Kidney (tissue), 22 donors: ENCODE measurements at places on chromosomes 5 and 9. TPM values are rescaled to one million over a fixed set of nuclear protein-coding genes. Genes with fewer than 3 reads are reported as not detected.

Gene FASTKD3
- 11.3 TPM for total RNA-seq

Gene PCDHGA9
- 7.6 TPM for total RNA-seq

Gene GHR
- 3.7 TPM for total RNA-seq

Gene IFNA2
- not detected for total RNA-seq

Gene PRR7
- 5.5 TPM for total RNA-seq

Gene TLN1
- total RNA-seq = 376 TPM

Gene SLC4A9
- 2.5 TPM for total RNA-seq

Gene URM1
- 55.2 TPM for total RNA-seq

Gene SEMA6A
- 51.6 TPM for total RNA-seq

Gene LRRC70
- 3.6 TPM for total RNA-seq

Gene GABRP
- 33.1 TPM for total RNA-seq

DNA sequence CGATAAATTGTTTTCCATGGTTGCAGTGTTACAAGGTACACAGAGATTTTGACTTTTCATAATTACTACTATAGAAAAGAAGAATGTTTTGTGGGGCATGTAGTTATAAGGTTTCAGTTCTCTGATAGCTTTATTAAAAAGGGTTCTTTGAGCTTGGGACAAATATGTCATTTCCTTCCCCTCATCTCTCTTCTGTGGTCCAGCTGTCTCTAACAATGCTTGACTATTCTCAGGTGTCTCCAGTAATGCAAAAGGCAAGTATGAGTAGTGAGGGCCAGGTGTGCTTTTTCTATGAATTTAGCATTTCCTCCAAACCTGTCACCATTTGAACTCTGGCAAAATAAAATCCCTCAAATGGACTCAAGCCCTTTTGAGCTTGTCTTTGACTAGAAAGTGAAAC is 84.3 kb downstream of the SLF1 start:
- DNase-seq = no peak

- DNase-seq = no peak
Observed at GRCh38 chr5:135092476-135092875, 58.4 kb upstream of the PITX1 start.

- no peak for DNase-seq
Observed at GRCh38 chr5:37721447-37721871, 118.4 kb downstream of the GDNF start.

- no peak for DNase-seq
Observed at GRCh38 chr5:143023411-143024096, 253.4 kb downstream of the ARHGAP26 start.

GRCh38 chr5:88436290-88436689 is 167.6 kb upstream of the TMEM161B start:
- DNase-seq = no peak

DNA sequence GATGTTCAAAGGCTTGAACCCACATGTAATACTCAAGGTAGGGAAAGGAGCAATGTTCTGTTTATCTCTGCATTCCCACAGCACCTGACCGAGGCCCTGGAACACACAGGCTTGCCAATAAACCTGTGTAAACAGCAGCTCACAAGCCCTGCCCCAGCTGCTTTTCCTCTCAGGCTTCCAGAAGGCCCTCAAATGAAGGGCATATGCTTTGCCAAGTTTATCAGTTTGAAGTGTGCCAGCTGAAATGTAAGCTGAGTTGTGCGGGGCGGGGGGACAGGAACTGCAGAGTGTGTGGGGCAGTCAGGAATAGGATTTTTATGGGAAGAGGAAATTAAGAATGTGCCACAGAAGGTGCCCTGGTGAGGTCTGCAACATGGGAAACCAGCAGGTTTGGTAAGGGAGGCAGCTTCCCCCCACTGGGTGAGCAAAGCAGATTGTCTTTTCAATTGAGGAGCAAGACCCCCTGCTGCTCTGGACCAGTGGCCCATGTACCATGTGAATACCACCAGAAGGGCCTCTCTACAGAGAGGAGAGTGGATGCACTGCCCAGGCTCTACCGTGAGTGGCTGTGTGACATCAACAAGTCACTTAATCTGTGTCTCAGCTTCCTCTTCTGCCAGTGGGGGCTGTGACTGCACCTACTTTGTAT is 194.8 kb downstream of the SPOCK1 start:
- no peak for DNase-seq

- peak; percentile 84 for DNase-seq
Observed at GRCh38 chr5:150763023-150763769, 4.4 kb upstream of the DCTN4 start.

DNA sequence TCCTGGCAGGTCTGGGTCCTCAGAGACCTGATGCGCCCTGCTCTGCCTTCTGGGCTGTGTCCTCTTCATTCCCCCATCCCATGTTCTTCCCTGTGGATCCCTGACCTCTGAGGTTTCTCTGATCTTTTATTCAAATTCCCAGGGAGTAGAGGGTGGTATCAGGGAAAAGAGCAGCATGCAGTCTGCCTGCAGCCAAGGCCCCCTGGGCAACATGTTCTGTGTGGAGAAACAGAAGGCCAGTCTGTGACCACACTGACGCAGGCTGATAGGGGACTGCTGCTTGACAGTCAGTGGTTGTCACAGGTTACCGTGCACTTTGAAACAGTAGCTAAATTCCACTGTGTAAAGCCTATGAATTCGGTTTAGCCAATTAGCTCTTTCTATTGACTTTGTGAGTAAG is 156.6 kb upstream of the IRX2 start:
- DNase-seq = no peak

DNA sequence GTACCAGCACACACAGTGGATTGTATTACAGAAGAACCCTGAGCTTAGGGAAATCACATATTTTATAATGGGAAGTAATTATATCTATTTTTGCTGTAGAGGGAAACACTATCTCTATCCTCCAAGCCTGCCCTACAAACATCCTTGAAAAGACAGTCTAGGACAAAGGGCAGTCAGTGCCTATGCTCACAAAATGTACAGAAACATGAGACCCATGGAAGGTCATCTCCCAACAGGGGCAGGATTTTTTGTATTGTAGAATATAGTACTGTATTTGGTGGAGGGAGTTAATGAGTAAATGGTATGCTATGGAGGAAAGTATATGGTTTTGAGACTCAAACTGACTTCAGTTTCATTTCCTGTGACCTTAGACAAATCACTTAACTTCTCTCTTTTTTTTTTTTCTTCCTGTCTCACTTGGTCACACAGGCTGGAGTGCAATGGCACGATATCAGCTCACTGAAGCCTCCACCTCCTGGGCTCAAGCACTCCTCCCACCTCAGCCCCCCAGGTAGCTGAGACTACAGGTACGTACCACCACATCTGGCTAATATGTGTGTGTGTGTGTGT is 5.8 kb upstream of the RAB14 start:
- no peak for DNase-seq

GRCh38 chr9:104841601-104842141 is 77.7 kb downstream of the NIPSNAP3B start:
- no peak for DNase-seq

GRCh38 chr5:39076101-39076756 is 2.0 kb upstream of the RICTOR start:
- no peak for DNase-seq

- no peak for DNase-seq
Observed at GRCh38 chr9:77917800-77918199, 113.8 kb downstream of the GNAQ start.

DNA sequence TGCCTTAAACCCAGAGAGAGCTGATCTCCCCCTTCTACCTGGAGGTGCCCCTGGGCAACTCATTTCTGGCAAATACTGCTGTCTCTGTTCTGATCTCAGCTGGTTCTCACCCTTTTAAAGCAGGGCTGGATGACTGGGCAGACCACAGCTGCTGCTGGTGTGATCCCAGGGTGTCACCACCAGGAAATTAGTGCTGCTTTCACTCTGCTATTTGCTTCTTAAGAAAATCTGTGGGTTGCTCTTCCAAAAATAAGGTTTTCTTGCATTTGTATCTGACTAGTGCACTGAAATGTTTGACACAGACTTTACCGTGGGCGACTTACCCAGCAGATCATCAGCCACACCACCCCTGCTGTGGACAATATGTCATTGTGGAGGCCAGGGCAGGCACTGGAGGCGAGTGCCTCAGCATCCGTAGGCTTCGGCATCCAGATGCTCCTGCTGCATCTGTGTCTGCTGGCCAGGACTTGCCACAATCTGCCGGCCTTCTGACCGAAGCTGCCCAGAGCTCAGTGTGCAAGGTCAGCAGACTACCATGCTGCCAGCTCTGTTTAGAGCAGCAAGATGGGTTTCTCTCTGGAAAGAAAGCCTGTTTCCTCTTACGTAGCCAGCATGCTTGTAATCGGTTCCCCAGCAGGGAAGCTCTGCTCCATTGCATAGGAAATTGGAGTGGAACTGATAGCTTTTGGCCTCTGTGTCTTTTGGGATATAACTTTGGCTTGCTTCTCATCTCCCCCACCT is 13.6 kb downstream of the ARHGAP26 start:
- no peak for DNase-seq

- DNase-seq = no peak
Observed at GRCh38 chr5:180484813-180485212, 9.4 kb upstream of the CNOT6 start.

DNA sequence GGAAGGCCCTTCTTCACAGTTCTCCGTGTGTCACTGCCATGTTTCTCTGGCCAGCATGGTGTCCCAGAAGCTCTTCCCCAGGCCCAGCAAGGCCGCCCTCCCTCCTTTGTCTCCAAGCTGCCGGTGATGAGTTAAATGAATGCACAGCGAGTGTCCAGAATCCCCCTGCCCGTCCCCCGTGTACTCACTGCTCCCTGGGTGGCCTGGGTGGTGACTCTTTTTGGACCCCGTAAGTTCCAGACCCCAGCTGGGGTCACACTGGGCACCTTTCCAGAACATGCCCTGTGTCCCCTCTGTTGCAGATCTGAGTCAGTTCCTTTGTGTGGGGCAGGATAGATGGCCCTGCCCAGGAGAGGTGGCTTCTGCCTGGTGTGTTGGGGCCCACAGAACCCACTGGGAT is 95.0 kb downstream of the MRPL36 start:
- DNase-seq = no peak

GRCh38 chr5:40361378-40361777 is 318.3 kb upstream of the PTGER4 start:
- DNase-seq = no peak

DNA sequence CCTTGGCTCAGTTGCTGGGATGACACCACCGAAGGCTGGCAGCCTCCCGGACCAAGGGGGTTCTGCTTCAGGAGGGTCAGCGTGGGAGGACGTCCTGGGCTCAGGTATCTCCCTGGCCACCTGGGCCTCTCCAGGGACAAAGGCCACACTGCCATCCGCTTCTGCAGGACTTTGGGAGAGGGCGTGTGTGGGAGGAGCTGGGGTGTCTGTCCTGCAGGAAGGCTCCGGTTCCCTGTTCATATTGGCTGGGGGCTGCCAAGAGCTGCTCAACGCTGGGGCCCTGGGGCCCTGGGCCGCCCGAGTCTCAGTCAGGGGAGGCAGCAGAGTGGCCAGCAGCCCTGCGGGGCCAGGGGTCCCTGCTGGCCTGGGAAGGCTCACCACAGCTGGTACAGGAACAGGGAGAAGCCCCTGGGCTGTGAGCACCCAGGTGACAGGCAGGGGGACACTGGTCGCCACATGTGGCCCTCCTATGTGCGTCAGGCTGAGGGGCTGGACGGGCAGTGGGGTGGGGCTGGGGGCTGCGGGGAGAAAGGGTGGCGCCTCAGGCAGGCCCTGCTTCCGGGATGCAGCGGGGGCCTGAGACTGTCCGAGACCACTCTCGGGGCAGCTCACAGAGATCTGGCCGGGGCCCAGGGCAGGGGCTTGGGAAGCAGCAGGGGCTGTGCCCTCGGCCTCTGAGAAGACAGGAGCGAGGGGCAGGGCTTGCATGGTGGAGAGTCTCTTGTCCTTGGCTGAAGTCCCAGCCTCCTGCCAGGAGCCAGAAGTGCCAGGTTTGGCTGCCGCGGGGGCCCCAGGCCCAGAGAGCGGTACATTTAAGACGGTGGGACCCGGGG is 4.9 kb upstream of the CARD9 start:
- DNase-seq = peak; percentile 67

DNA sequence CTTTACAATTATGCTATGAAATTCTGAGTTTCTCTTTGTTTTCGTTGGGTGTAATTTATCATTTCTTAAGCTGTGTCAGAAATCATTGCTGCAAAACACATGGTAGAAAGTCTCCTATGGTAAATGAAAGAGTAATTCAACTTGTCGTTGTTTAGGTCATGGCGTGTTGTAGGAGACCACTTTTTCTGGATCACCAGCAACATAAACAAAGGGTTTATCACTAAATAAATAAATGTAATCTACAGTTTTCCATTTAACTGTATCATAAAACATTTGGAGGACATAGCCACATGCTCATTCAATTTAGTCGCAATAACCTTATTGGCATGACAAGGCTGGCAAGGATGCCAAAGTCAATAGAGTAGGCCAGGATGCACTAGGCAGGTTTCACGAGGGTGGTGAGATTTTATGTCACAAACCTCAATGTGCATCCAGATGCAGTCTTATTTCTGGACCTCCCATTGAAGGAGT is 154.4 kb upstream of the ERCC6L2 start:
- no peak for DNase-seq

DNA sequence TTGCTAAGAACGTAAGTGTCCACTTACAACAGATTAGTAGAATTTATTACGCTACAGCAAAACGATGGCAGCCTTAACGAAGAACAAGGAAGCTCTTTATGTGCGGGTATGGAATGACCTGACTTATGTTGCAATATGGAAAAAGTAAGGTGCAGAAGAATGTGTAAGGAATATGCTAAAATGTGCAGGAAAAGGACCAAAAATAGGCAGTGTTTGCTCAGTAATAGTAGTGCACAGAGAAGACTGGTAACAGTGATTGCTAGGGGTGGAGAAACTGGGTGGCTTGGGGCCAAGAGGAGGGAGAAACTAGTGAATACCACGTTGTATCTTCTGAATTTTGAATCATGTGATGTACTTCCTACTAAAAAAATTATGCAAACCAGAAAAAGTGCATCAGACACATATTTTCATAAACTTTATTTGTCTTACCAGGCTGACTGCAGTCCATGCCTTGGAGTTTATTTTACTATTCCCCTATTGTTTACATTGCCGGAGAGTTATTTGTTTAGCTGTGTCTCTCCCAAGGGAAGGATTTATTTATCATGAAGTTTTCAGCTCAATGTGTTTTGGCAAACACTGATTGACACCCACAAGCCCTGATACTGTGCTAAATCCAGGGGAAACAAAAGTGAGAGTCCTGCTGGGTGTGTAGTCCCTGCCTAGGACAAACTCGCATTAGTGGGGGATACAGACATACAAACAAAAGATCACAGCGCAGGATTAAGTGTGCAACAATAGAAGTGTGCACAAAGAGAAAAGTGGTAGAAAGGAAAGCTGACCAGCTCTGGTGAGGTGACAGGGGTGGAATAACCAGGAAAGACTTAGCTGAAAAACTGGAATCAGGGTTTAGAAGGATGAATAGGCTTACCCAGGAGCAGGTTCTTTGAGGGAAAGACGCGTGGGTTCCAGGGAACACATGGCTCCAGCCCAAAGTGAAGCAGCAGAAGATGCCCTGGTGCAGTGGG is 34.0 kb upstream of the ZNF484 start:
- DNase-seq = peak; percentile 15
